ENCODE measurements at places on chromosomes 11 and 22. TPM values are rescaled to one million over a fixed set of nuclear protein-coding genes. Genes with fewer than 3 reads are reported as not detected.
A peak's percentile ranks its signal among the peaks of the same experiment; 100 is the strongest.

Gene PANX1
- 22.2 TPM for total RNA-seq

Gene SLC22A12
- not detected for total RNA-seq

GRCh38 chr11:9951807-9952206 is 287.9 kb downstream of the SWAP70 start:
- peaks cover 6% of the 10 kb centered on the region for H3K4me1 ChIP-seq
- peaks cover 9% of the 10 kb centered on the region for H3K36me3 ChIP-seq
- no peaks in the 10 kb centered on the region for H3K27me3 ChIP-seq
- H3K27ac ChIP-seq: peak overlapping the region; percentile 10

DNA sequence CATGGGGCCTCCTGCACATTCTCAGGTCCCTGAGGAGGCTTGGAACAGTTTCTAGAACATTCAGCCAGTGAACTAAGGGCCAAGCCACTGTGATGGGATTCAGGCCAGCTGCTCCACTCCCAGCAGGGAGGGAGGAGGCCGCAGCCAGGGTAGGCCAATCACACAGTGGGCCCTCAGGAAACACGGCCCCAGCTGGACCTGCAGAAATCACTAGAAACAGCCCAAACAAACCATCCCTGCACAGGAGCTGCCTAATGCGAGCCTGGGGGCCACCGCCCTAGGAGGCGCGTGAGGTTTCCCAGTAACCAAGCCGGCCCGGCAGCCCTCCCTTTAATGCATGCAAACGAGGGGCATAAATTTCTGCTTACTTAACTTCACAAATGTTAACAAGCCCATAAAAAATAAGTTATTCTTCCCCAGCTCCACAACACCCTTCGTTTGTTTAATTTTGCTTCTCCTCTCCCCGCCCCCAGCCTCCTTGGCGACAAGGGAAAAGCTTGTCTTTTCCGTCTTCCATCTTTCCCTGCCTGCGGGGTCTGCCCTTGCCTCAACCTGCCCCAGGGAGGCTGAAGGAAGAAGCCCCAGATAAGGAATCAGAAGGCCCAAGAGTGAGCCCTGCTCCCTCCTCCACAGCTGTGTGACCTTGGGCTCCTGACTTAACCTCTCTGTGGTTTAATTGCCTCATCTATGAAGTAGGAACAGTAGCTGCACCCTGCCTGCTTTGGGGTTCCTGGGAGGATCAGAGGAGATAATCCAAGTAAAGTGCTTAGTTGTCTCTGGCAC is 25.7 kb downstream of the ELFN2 start:
- H3K27me3 ChIP-seq: no peaks in the 10 kb centered on the region
- no peaks in the 10 kb centered on the region for H3K36me3 ChIP-seq
- H3K27ac ChIP-seq: no peak overlapping the region
- DNase-seq: no peak

- H3K27me3 ChIP-seq: peaks cover 27% of the 10 kb centered on the region
- DNase-seq: no peak
- H3K27ac ChIP-seq: no peak overlapping the region
- no peak overlapping the region for H3K4me3 ChIP-seq
Measured at GRCh38 chr11:17645190-17645970, 74.0 kb upstream of the MYOD1 start.

- no peak for DNase-seq
- H3K4me3 ChIP-seq: peak overlapping the region; percentile 91
- no peaks in the 10 kb centered on the region for H3K27me3 ChIP-seq
- peaks cover 41% of the 10 kb centered on the region for H3K4me1 ChIP-seq
- H3K27ac ChIP-seq: peak overlapping the region; percentile 90
- H3K36me3 ChIP-seq: peaks cover 10% of the 10 kb centered on the region
Measured at GRCh38 chr22:20080776-20081654, 974 bp downstream of the DGCR8 start.
